Stimulated activated CD8-positive, alpha-beta memory T cell treated with anti-CD3 and anti-CD28 coated beads, Interleukin-7, amount 100 ng/mL, for 4 hours (primary cell): ENCODE measurements at places on chromosomes 5 and 9.

- no peak for DNase-seq
Measured at GRCh38 chr5:24141046-24141445, 503.7 kb downstream of the CDH10 start.

DNA sequence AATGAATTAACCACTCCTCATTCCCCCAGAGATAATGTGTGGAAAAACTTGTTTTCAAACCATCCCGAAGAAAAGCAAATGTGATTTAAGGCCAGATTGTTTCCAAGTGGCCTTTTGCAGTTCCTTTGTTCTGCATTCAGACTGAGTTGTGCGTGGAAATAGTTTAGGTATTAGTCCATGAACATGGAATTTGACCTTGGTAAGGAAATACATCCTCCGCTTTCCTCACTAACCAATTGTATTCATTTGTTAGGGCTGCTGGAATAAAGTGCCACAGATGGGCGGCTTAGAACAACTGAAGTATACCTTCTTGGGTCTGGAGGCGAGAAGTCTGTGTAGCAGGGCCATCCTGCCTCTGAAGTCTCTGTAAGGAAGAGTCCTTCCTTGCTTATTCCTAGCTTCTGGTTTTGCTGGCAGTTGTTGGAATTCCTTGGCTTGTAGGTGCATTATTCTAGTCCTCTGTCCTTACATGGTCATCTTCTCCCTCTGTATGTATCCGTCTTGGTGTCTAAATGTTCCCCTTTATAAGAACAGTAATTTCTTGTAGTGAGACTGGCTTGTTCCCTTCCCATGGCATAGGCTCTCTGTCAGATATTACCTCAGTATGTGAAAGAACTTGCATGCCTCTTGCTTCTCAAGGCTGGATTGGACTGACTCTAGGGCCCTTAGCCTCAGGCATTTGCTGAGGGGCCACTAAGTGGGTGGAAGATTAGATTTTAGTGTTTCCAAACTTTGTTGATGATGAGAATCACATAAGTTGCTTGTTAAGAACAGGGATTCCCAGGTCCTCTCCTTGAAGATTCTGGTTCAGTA is 53.9 kb downstream of the RAI14 start:
- DNase-seq: no peak

DNA sequence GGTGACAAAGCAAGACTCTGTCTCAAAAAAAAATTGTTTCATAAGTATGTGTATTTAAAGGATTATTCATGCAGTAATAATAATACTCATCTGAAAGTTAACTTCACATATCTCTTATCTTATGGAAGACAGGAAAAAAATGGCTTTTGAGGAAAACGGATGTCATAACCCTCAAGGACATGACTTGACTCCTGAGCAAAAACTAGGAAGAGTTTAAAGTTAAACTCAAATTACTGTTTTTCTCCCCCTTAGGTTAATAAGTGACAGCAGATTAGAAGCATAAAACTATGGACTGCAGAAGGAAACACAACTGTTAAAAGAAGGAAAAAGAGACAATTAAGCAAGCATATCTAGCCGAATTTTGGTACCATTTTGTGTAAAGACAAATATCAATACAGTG is 16.5 kb downstream of the DHX29 start:
- DNase-seq: no peak

DNA sequence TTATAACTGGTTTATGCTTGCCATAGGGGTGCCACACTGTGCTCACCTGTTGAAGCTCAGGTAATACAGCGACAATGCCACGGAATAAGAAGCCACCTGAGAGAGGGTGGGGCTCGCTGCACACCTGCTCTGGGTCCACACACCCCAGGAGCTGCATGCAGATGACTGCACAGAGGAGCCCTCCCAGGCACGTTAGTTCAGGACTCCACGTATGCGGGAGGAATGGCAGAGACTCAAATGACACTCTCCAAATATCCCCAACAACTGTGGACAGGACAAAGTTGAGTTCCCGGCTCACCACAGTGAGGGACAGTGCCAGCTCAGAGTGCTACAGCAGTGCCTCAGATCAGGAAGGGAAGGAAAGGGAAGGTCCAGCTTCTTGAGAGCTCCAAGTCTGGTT is 5.8 kb upstream of the FCN1 start:
- DNase-seq: no peak

DNA sequence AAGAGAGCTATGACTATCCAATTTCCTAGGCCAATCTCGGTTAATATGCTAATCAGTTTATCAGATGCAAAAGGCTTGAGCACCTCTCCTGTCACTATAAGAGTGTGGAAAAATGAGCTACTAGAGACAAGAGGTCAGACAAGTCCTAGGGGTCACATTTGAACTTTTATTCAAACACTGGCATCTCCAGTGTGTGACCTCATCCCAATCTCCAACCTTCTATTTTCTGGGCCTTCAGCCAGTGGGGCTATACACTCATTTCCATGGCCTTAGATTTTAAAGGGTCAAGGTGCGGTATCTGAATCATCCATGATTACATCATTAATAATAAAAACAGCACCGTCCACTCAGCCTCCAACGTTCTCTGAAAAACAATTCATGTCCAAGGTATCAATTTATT is 139.6 kb upstream of the LRRTM2 start:
- no peak for DNase-seq

GRCh38 chr5:161112371-161112770 is 260.4 kb upstream of the ATP10B start:
- DNase-seq: no peak

DNA sequence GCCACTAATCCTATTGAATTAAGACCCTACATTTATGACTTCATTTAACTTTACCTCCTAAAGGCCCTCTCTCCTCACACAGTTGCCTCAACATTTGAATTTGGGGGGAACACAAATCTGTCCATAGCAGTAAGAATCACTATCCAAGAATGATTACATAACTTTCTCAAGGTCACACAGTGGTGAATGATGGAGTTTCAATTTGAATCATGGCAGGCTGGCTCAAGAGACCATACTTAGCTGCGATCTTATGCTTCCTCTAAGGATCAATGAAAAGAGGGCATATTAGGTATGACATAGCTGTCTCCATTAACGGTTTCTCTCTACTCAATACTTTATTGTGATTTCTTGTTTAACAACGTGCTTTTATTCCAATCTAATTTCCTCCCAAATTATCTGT is 44.1 kb upstream of the PDE4D start:
- DNase-seq: no peak

GRCh38 chr5:108398964-108399363 is 17.1 kb upstream of the FBXL17 start:
- DNase-seq: no peak

- peak; percentile 59 for DNase-seq
Measured at GRCh38 chr9:137227054-137227852, at the start of gene RNF224. RNF224 (plus strand) TSS chr9:137227502; CDS start chr9:137228336, 834 bp downstream.

GRCh38 chr9:35114840-35115628 is 628 bp downstream of the ATOSB start:
- DNase-seq: no peak

DNA sequence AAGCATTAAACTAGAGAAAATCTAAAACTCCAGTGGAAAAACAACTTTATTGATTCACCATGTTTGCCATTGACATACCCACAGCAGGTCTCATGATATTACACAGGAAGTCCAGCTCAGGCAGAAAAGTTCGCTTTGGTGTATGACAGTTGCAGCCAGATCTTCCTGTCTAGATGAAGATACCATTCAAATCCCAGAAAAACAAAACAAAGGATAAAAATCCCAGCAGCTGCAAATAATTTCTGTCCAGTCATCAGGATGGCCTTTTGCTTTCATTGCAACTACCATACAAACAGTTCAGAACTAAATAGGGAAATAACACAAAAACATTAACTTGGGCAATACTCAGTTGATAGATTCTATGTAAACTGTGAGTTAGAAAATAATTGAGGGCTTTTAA is 136.0 kb upstream of the NREP start:
- DNase-seq: no peak

- DNase-seq: no peak
Measured at GRCh38 chr5:25849270-25849669, 1189.1 kb downstream of the CDH9 start.

DNA sequence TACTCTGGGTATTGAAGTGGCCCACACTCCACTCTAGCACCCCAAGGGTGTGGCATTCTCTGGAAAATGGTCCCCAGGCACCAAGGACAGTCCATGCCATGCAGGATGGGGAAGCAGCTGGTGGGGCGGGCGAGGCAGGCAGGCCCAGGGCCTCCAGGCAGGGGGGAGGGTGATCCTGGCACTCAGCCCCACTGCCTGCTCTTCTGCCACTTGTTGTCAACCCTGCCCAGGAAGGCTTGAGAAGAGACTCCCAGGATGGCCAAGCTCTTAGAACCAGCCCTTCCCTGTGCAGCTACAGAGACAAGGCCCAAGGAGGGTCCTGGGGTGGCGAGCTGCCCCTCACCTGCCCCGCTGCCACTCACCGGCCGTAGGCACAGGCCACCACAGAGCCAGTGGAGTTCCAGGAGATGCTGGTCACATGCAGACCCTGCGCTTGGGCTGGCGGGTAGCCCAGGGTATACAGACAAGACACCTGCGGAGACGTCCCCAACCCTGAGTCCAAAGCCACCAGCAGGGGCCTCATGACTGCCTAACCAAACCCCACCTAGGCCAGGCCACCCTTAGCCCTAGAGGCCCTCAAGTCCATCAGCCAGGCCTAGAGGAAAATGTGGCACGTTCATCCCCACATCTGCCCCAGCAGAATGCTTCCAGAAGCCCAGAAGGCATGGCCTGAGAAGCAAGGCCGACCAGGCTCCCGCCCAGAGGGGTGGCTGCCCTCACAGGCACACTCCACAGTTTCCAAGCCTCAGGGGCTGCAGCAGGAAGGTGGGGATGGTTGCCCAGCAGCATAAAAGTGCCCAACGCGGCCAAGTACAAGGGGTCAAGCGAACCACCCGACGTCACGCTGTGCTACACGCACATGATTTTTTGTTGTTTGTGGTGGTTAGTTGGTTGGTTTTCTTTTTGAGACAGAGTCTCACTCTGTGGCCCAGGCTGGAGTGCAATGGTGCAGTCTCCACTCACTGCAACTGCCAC is 19.8 kb downstream of the DYNC2I2 start:
- DNase-seq: no peak

- peak; percentile 7 for DNase-seq
Measured at GRCh38 chr5:88251048-88251711, 17.5 kb downstream of the TMEM161B start.

DNA sequence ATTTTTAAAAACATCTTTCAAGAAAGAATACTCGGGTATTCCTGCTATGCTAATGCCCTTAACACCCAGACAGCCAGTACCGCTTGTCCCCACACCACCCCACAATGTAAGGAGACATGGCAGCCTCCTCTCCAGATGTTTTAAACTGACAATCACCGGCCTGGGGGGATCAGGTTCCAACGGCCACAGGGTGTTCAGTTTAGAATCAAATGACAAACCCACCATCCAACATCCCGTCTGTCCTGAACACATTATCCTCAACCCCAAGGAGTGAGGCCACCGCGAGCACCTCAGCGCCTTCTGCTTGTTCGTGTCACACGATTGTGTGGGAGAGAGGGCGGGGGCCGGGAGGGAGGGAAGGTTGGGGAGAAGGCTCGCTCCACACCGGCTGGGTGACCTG is 152.8 kb downstream of the PAX5 start:
- DNase-seq: no peak

DNA sequence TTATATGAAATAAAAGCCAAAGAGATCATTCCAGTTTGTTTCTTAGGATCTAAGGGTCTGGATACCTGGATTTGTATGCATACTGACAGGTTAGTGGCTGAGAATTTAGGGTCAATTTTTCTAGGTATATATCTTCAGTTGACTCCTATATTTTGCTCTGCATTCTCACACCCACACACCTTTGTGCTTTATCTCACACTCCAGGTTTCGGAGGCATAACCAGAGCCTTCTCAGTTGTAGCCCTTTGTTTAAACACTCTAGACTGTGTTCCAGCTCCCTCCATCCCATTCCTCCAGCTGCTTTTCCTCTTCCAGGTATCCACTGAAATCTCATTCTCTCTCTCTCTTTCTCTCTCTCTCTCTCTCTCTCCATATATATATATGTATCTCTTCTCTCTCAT is 10.6 kb upstream of the MOCS2 start:
- no peak for DNase-seq

- DNase-seq: no peak
Measured at GRCh38 chr5:150488519-150489359, 19.2 kb upstream of the NDST1 start.

DNA sequence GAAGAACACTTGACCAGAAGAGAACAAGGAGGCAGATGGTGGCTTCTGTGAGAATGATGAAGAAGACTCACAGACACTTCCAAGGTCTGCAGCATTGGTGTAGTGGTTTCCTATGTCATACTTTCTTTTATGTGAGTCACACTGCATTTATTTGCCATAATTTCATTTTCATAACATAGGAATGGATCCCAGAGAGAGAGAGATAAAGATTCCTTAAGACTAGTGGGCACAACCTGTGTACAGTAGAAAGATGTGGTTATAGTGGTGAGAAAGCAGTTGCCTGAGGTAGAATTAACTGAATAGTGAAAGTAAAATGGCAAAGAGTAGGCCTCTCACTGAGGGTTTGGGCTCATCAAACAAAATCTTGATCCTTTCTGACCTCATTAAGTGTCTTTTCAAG is 7.6 kb upstream of the CCDC152 start:
- no peak for DNase-seq

DNA sequence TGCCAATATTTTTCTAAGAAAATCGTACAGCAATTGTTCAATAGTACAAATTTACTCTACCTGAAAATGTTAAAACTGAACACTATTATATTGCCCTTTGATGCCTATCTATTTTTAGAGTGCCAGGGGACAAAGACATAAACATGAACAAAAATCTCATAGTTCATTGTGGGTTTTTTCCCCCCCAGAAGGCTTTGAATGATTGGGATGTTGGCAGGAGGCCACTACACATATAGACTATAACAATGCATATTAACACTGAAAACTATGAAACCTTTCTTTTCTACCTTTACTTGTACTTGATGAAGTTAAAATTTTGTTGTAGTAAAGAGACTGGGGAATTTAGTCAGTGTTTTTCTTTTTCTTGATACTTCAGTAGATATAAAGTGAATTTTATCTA is 12.5 kb downstream of the PRDM6 start:
- no peak for DNase-seq

- DNase-seq: no peak
Measured at GRCh38 chr5:139524940-139525585, 36.1 kb upstream of the UBE2D2 start.

- DNase-seq: peak; percentile 40
Measured at GRCh38 chr5:154755361-154756008, at the start of gene LARP1. LARP1 (plus strand) TSS chr5:154755377; CDS start chr5:154755758, 381 bp downstream.

GRCh38 chr5:101306391-101307137 is 403.5 kb upstream of the ST8SIA4 start:
- no peak for DNase-seq

DNA sequence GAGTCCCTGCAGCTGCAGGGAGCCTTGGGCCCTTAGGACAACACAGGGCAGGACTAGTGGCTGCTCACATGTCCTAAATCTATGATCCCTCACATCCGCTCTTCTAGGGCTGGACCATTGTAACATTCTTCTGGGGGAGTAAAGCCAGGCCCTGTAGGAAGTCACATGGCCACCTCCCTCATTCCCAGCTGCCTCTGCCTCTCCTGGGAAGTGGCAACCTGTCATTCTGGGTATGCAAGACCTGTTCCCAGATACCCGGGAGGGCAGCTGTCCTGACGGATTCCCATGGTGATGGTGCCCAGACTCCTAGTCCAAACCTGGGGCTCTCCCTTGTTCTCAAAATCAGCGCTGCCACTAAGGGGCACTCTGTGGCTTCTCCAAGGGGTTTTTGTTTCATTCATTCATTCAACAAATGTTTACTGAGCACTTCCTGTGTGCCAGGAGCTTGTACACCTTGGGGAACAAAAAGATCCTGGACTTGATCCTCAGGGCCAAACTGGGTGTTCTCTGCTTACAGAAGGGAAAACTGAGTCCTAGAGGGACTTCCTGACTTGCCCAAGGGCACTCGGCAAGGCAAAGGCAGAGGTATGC is 85.6 kb downstream of the PSD2 start:
- DNase-seq: no peak

GRCh38 chr9:70081120-70081495 is 37.5 kb downstream of the MAMDC2 start:
- DNase-seq: no peak
